Activated CD8-positive, alpha-beta memory T cell treated with anti-CD3 and anti-CD28 coated beads, Interleukin-2, amount 10 ng/mL, durations not matched to agents 7 days and 5 days (primary cell): ENCODE measurements at places on chromosomes 2 and 18. TPM values are rescaled to one million over a fixed set of nuclear protein-coding genes. Genes with fewer than 3 reads are reported as not detected.

DNA sequence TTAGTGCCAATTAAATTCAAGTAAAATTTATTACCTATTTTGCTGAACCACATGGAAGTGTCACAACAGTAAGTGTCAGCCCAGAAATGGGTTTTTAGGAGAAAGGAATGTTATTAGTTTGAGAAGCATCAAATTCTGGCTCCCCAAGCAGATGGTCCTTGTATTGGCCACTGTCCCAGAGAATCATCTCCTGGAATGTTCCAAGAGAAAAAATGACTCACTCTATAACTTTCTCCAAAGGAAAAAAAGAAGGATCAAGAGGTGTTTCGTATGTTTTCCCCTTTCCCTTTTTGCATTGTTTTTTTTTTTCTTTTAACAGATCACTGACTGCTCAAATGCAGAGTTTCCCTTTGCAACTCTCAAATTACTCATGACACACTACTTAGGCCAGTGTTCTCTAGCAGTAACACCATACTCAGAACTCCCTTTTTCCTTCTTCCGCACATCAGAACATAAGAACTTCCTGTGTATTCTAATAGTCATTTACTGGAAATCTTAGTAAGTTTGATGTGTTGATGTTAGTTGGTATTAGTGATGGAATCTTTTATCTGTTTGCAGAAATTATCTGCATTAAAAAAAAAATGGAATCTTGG, 390.3 kb downstream of the GPD2 start:
- H3K4me1 ChIP-seq: no peaks in the 10 kb centered on the region
- DNase-seq: no peak
- no peak overlapping the region for H3K4me3 ChIP-seq
- no peaks in the 10 kb centered on the region for H3K27me3 ChIP-seq
- H3K27ac ChIP-seq: no peak overlapping the region
- no peaks in the 10 kb centered on the region for H3K36me3 ChIP-seq

Gene PTRHD1
- 17.9 TPM for total RNA-seq

DNA sequence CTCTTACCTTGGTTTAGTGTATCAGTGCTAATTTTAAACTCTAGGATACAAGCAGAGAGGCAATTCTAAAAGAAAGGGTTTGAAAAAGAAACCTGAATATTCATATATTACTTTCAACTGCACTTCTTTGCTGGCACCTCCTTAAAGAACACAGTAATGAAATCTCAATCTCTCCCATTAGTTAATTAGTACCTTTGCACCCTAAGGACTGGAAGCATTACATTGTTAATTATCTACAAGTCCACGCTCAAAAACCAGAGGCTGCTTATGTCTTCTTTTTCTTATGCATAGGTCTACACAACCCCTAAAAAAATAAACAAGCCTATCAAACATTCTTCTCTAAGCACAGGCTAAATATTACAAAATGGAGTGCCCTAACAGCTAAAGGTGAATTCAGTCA, 20.2 kb downstream of the EPHA4 start:
- no peaks in the 10 kb centered on the region for H3K27me3 ChIP-seq
- H3K4me3 ChIP-seq: no peak overlapping the region
- H3K36me3 ChIP-seq: no peaks in the 10 kb centered on the region
- no peak for DNase-seq
- H3K4me1 ChIP-seq: peaks cover 20% of the 10 kb centered on the region

Gene NTSR2
- not detected for total RNA-seq

Gene MOGAT1
- total RNA-seq: not detected

DNA sequence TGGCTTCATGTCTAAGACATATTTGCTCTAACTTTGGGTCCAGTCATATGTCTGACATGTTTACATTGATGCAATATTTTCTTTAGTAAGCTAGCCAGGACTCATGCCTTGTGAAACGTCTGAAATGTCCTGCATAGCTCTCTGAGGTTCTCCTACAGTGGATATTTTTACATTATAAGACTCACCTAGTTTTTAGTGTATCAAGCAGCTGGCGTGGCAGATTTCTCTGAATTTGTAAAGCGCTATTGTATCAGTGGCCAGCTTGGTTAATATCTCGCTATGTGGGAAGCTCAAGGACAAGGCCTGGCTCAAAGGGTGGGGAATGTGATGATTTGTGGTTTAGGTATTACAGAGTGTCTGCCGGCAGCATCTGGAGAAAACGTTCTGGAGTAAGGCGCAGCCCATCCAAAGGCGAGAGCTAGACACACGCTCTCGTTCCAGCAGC, 164.3 kb downstream of the LTBP1 start:
- no peak overlapping the region for H3K27ac ChIP-seq
- no peaks in the 10 kb centered on the region for H3K36me3 ChIP-seq
- H3K4me1 ChIP-seq: no peaks in the 10 kb centered on the region
- peaks cover 6% of the 10 kb centered on the region for H3K27me3 ChIP-seq
- no peak for DNase-seq

DNA sequence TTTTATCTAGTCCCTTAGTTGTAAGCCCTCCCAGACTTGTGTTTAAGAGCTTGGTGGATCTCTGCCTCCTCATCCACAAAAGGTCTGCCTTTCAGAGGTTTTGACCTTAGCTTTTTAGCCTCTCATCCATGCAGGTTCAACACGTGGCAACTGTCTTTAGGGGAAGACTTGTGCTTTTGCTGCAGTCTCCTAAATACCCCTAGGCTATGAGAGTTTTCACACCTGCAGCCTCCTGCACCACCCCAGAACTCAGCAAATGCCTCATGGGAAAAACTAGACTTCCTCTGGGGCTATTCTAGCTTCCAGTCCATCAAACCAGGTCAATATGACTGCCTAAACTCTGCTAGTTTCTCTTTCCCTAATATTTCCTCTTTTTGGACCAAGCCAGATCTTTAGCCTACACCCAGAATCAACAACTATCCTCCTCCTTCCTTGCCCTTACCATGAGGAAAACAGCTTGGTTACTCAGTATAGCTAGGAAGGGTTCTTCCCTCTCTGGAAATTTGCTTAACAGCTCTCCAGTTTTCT, 132.3 kb upstream of the RIOK3 start:
- H3K4me1 ChIP-seq: peaks cover 27% of the 10 kb centered on the region
- H3K36me3 ChIP-seq: peaks cover 5% of the 10 kb centered on the region

DNA sequence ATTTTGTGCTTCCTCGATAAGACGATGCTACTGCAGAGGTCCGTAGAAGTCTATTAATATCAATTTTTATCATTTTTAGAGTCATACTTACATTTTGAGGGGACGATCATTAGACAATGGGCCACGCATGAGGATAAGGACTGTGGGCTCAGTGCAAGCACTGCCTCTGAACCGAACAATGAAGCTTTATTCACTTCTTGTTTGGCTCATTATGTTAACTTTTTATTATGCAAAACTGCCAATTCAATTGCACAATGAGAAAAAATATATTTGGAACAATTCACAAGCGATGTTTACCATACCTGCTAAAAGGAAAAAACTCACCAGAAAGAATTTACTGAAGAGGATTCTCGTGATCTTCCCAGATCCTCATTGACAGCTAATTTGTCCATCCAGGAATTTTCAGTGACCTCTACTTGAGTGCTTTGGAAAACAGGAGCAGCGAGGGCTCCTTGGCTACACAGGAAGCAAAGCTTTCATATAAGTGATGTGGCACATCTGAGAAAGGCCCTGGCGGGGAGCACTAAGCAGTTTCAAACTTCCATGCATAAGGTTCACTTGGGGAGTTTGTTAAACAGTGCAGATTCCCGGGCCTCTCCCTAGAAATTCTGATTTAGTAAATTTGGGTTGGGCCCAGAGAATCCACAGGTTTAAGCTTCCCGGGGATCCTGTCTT, 13.3 kb upstream of the CAPN13 start:
- peaks cover 4% of the 10 kb centered on the region for H3K27me3 ChIP-seq
- no peak overlapping the region for H3K27ac ChIP-seq
- H3K4me3 ChIP-seq: no peak overlapping the region
- no peaks in the 10 kb centered on the region for H3K36me3 ChIP-seq
- DNase-seq: no peak

GRCh38 chr2:11995456-11995855, 249.0 kb downstream of the LPIN1 start:
- H3K27ac ChIP-seq: no peak overlapping the region
- no peak for DNase-seq
- H3K36me3 ChIP-seq: no peaks in the 10 kb centered on the region
- H3K4me1 ChIP-seq: no peaks in the 10 kb centered on the region
- no peak overlapping the region for H3K4me3 ChIP-seq

DNA sequence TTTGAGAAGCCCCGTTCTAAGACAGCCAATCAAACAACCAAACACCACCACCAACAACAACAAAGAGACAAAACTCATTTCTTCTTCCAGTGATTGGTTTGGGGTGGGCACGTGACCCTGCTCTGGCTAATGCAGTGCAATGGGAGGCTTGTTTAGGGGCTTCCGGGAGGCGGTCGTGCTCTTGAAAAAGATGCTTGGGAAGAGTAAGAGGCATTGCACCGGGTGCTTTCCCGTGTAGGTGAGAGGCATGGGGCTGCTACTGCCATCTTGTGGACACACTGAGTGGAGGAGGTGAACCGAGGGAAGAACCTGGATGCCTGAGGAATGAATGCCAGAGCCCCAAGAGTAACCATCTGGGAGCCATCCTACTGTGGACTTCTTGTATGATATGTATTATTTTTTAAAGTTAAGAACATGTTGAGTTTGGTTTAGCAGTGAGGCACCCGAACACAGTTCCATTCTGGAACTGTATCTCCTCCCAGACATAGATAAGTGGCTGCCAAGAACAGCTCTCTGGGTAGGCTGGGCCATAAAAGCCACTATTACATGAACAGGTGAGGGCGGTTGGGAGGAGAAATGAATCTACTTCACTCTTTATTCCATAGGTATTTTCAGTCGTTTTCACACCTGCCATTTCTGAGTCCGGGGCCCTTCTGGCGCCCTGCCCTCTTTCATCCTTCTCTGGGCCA, 19.1 kb upstream of the ARHGAP25 start:
- peak; percentile 68 for DNase-seq
- peak overlapping the region; percentile 78 for H3K27ac ChIP-seq
- H3K36me3 ChIP-seq: peaks cover 4% of the 10 kb centered on the region
- peaks cover 75% of the 10 kb centered on the region for H3K4me1 ChIP-seq

DNA sequence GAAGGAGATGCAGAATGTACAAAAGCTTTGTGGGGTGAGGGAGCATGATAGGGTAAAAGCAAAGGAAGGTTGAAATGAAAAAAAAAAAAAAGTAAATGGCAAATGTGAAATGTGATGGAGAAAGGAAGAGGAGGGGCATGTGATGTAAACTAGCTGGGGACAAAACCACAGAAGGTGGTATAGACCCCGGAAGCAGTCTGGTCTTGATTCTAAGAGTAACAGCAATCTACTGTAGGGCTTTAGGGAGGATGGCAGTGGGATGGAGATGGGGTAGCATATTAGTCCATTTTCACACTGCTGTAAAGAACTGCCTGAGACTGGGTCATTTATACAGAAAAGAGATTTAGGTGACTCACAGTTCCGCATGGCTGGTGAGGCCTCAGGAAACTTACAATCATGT, 362.0 kb downstream of the SOCS6 start:
- H3K27me3 ChIP-seq: no peaks in the 10 kb centered on the region
- no peaks in the 10 kb centered on the region for H3K36me3 ChIP-seq
- peaks cover 2% of the 10 kb centered on the region for H3K4me1 ChIP-seq
- H3K4me3 ChIP-seq: no peak overlapping the region

DNA sequence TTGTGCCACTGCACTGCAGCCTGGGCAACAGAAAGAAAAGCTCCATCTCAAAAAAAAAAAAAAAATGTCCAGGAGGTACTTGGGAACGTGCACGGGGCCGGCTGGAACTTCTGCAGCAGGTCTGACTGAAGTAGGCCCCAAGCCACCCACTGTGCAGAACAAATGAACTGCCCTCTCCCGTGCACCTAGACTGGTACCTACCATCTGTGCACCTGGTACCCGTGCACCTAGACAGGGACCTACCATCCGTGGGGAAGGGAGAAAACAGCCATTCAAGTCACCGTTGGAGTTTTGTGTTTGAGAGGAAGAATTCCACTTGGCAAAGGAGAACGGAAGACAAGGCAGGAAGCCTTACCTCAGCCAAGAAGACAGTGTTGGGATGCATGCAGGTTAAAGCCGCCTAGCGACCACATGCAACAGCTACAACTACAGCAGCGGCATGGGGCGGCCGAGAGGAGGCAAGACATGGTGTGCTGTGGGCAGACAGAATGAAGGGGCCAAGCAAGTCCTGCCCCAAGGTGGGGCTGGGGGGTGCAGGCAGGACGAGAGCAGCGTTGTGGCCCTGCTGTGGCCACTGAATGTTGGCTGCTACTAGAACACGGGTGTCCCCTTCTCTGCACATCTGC, 16.1 kb downstream of the ST3GAL5 start:
- no peaks in the 10 kb centered on the region for H3K27me3 ChIP-seq
- peaks cover 23% of the 10 kb centered on the region for H3K36me3 ChIP-seq
- H3K4me3 ChIP-seq: no peak overlapping the region
- no peak overlapping the region for H3K27ac ChIP-seq

DNA sequence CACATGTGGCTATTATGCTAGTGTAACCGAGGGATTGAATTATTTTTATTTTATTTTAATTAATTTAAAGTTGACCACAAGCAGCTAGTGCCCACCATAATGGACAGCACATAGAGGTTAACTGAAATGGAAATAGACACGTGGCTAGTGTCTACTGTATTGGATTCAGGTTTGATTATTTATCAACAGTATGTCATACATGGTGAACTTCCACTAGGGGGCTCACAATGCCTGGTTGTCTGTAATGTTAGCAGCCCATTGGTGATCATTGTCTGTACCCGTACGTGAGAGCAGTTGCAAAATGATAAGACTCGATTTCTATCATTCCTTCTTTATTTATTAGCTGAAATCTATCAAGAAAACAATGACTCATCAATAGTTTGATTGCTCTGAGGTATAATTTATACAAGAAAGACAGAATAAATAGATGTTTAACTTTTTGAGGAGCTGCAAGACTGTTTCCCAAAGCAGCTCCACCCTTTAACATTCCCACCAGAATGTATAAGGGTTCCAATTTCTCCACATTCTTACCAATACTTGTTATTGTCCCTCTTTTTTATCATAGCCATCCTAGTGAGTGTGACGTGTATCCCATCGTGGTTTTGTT, 76.5 kb downstream of the CYBRD1 start:
- H3K36me3 ChIP-seq: no peaks in the 10 kb centered on the region
- H3K27me3 ChIP-seq: peaks cover 19% of the 10 kb centered on the region
- H3K27ac ChIP-seq: no peak overlapping the region
- peaks cover 2% of the 10 kb centered on the region for H3K4me1 ChIP-seq
- no peak overlapping the region for H3K4me3 ChIP-seq
